ENCODE measurements at places on chromosomes 12 and 14.

DNA sequence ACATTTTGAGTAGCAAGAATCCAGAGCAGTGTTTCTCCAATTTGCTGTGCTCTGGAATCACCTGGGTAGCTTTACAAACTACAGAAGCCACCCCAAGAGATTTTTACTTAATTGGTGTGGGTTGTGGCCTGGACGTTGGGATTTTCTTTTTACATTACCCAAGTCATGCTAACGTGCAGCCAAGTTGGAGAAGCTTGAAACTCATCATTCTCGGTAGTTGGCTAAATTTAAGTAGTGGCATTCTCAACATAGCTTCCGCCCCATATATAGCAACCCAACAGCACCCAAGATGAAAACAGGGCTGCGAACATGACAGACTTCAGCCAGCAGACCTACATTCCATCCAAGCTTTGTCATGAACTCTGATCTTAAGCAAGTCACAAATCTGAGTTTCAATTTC is 25.0 kb downstream of the DAD1 start:
- no peak for DNase-seq

GRCh38 chr14:94101748-94102147 is 8.8 kb upstream of the IFI27 start:
- no peak for DNase-seq

- no peak for DNase-seq
Measured at GRCh38 chr12:94872007-94872653, 131.4 kb downstream of the NDUFA12 start.

DNA sequence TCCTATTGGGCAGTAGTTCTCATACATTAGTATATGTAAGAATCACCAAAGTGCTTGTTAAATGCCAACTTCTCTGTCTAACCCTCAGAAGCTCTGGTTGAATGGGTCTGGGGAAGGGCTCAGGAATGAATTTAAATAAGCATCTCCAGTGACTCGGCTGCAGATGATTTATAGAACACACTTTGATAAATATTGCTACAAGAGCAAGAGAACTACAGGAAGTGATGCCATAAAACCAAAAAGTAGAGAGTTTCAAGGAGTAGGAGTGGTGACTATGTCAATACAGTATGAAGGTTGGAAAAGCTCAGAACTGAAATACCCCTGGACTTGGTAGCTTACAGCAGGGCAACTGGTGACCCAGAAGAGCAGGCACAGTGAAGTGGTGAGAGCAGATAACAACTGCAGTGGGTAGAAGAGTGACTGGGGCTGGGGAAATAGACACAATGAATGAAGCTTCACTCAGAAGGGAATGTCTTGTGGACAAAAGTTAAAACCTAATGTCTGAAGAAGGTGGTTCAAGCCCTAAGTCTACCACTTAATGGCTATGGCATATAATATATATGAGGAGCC is 8.0 kb upstream of the PLEKHA5 start:
- DNase-seq, result no peak

DNA sequence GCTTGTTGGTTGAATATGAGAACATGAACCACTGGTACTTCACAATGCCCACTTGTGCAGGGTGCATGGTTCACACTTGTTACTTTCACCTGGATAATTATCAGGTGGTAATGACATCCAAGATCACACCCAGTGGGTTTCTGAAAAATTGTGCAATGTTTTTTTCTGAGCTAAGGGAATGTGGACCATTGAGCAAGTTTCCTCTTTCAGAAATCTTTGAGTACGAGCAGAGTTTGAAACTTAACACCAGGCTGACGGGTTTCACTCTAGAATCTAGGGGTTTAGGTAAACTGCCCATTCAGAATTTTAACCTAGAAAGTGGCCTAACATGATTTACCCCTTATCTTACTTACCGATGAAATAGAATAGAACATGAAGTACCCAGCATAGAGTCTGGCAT is 389.6 kb downstream of the PAWR start:
- DNase-seq, result no peak

DNA sequence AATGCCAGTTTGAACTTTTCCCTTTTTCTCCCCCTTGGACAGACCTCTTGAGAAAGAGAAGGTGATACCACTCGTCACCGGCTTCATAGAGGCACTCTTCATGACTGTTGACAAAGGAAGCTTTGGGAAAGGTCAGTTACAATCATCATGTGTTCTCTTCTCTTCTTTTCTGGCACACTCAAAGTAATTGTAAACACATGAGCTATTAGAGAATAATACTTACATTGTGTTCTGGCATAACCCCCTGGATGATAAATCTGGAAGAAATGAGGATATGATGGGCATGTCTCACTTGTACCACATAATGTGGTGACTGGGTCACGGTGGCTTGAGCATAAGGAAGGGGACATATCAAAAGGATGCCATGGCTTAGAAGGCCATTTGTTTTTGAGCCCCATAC is 20.0 kb downstream of the UTP20 start:
- no peak for DNase-seq

DNA sequence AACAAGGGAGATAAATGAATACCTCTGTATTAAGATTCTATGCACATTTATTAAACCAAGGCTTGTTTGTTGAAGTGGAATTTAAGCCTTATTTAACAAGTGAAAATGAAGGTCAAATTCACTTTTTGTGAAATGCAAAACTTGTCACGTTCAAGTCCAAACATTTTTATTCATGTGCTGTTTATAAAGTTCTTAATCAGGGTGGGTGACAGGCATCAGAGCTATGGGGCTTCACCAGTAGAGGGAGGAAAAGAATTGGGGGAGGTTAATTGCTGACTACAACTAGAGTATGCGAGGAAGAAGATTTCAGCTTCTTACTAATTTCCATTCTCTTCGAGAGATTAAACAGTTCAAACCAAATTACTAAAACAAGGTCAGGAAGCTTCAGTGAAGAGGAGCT is 9.7 kb downstream of the MOK start:
- DNase-seq, result no peak

DNA sequence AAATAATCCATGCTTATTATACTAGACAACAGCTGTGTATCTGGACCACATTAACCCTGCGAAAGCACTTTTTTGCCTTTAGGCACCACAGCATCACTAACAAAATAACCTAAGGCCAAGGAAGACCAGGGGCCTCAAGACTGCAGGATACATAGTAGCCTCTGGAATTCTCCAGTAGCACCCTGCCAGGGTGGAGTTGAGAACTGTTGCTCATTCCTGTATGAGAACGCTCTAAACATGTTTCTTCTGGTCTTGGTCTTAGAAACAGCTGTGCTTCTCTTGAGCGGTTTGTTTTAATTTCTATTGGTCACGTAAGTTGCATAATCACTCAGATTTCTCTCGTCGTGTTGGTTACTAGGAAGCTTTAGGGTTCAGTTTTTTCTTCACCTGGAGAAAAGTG is 7.9 kb downstream of the B4GALNT3 start:
- DNase-seq, result no peak

- DNase-seq, result no peak
Measured at GRCh38 chr14:85531141-85531586, 1.2 kb downstream of the FLRT2 start.

GRCh38 chr12:124317400-124317799 is 22.5 kb downstream of the RFLNA start:
- no peak for DNase-seq

GRCh38 chr12:124294780-124295341 is at the start of gene RFLNA:
RFLNA (plus strand) TSS chr12:124295093; CDS start chr12:124295430, 337 bp downstream.
- no peak for DNase-seq

DNA sequence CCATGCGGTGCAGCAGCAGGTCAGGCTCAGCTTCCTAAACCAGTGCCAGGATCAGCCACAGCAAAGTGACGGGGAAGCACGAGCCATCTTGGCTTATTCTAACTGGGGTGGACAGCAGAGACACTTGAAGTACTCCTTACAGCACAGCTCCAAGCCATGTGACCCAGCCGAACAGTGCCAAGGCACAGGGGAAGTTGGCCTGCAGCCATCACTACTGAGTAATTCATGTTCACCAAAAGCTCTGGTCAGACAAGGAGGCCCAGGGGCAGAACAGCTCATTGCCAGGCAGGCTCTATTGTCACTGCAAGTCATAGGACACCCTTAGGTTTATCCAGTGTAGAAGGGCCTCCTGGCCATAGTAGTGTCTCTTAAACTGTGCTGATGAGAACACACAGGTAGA is 23.4 kb upstream of the SLC35F4 start:
- no peak for DNase-seq

- no peak for DNase-seq
Measured at GRCh38 chr12:105474672-105475071, 144.2 kb downstream of the C12orf75 start.

All from activated B cell treated with CpG ODN at 0.5 μM for 24 hours (primary cell).